Activated T-helper 2 cell treated with anti-CD3 and anti-CD28 coated beads, Interferon-gamma antibody, Interleukin-2, Interleukin-4, amounts not matched to agents 10 μg/mL and 5 μg/mL and 100 μg/mL, durations not matched to agents 14 hours and 24 hours and 36 hours (primary cell): ENCODE measurements at places on chromosomes 2 and 18.

- no peaks in the 10 kb centered on the region for H3K4me1 ChIP-seq
- H3K36me3 ChIP-seq, result no peaks in the 10 kb centered on the region
Observed at GRCh38 chr18:50679056-50679455, 119.2 kb downstream of the MAPK4 start.

GRCh38 chr2:28488858-28489575, 6.8 kb upstream of the PLB1 start:
- H3K27ac ChIP-seq, result no peak overlapping the region
- H3K4me3 ChIP-seq, result no peak overlapping the region
- no peak for DNase-seq
- peaks cover 2% of the 10 kb centered on the region for H3K4me1 ChIP-seq
- H3K27me3 ChIP-seq, result no peaks in the 10 kb centered on the region

DNA sequence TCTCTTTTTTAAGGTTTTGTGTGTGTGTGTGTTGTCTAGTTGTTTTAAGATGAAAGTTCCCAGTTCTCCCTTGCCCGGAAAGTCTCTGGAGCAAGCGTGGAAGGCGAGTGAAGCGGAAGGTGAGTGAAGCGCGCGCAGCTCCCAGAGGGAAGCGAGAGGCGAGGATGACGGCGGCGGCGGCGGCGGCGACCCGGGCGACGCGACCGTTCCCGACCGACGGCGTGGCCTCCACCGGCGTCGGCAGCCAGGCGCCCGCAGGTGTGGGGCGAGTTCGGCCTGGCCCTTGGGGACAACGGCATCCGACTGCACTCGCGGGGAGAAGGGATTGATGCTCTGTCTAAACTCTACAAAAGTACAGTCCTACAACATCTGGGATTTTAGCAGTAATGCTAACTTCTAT, 321.9 kb downstream of the CELF4 start:
- no peaks in the 10 kb centered on the region for H3K4me1 ChIP-seq
- no peak overlapping the region for H3K27ac ChIP-seq
- DNase-seq, result no peak
- H3K27me3 ChIP-seq, result peaks cover 24% of the 10 kb centered on the region

DNA sequence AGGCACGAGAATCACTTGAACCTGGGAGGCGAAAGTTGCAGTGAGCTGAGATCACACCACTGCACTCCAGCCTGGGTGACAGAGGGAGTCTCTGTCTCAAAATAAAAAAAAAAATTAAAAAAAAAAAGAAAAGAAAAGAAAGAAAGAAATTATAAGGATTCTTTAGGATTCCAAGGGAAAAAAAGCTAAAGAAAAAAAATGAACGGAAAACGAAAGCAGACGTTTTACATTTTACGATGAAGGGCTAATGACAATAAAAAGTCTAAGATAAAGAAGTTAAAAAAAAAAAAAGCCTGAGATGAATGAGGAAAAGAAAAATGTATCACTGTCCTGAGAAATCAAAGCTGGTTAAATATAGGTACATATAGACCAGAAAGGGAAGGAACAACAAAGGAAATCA, 58.5 kb downstream of the SOS1 start:
- peaks cover 35% of the 10 kb centered on the region for H3K36me3 ChIP-seq
- no peak for DNase-seq
- no peak overlapping the region for H3K4me3 ChIP-seq
- no peaks in the 10 kb centered on the region for H3K27me3 ChIP-seq
- H3K4me1 ChIP-seq, result peaks cover 26% of the 10 kb centered on the region
- no peak overlapping the region for H3K27ac ChIP-seq

- H3K4me1 ChIP-seq, result no peaks in the 10 kb centered on the region
- no peak for DNase-seq
- no peak overlapping the region for H3K27ac ChIP-seq
Observed at GRCh38 chr2:237201461-237202287, 116.0 kb downstream of the COPS8 start.

- H3K36me3 ChIP-seq, result peaks cover 28% of the 10 kb centered on the region
- H3K27me3 ChIP-seq, result no peaks in the 10 kb centered on the region
- no peak overlapping the region for H3K4me3 ChIP-seq
- peaks cover 31% of the 10 kb centered on the region for H3K4me1 ChIP-seq
- no peak for DNase-seq
Observed at GRCh38 chr2:45855374-45855773, 203.9 kb downstream of the PRKCE start.
